ENCODE measurements at places on chromosomes 1 and 21.

GRCh38 chr1:213067352-213067751, 16.3 kb downstream of the RPS6KC1 start:
- no peak for DNase-seq

DNA sequence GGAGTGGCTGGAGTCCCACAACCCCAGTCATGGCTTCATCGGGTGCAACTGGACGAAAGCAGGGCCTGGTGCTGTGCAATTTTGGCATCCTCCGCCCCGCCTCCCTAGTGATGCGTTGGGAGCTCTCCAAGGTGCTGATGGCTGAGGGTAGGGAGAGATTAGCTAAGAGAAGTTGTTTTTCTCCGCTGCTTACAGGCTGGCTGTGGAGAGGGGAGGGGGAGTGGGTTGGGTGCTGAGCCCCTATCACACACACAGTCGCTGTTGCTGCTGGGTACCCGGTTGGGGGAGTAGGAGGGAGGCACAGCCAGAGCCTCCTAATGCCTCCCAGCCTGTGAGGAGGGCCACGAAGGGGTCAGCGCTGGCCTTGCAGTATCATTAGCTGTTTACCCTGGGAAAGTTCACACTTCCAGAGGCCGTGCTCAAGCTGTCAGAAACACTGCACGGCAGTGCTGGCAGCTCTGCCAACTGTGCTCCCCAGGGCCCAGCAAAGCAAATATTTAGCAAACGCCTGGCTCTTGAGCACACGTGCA, 110.0 kb downstream of the GRIK3 start:
- DNase-seq: peak; percentile 42

- DNase-seq: peak; percentile 66
Observed at GRCh38 chr21:35697321-35697808, 363.0 kb downstream of the SETD4 start.

- DNase-seq: no peak
Observed at GRCh38 chr1:18707696-18708257, 77.1 kb downstream of the PAX7 start.

DNA sequence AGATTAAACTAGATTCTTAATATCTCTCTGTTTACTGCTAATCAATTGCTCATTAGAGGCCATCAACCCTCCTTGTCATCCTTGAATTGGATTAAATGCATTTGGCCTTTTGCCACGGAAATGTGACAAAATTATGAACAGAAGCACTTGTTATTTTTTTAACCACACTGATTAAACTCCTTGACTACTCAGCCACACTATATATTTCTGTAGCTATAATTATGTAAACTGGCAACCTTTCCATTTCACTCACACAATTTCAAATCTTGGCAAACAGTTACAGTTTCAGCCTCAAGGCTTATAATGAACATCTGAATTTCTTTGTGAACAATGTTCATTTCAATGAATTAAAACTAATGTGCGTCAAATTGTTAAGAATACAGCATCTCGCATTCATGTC, 10.1 kb downstream of the ADAMTS5 start:
- no peak for DNase-seq

DNA sequence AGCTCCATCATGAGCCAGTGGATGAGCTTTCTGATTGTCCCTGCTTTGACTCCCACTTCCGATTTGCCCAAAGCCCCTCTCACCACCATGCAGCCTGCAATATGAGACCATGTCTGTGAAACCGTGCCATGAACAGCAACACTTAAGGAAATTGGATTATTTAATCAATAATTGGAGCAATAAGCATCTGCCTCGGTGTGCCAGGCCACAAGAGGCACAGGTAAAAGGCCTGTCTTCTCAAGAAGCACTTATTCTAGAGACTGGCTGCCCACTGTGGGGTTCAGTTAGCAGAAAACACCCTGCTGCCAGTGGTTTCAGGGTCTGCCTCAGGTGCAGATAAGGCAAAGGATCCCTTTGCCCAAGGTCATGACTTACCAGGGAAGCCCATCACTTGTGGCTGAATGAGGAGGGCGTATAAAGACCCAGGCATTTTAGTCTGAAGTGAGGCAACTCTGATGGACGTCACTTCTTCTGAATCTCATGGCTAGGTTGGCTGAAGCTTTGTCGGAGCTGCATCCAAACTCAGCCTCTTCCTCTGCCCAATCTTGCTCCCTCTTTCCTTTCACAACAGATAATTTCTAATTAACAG, 7.1 kb upstream of the CHI3L2 start:
- DNase-seq: no peak

- no peak for DNase-seq
Observed at GRCh38 chr1:17149771-17150170, 30.5 kb upstream of the PADI2 start.

DNA sequence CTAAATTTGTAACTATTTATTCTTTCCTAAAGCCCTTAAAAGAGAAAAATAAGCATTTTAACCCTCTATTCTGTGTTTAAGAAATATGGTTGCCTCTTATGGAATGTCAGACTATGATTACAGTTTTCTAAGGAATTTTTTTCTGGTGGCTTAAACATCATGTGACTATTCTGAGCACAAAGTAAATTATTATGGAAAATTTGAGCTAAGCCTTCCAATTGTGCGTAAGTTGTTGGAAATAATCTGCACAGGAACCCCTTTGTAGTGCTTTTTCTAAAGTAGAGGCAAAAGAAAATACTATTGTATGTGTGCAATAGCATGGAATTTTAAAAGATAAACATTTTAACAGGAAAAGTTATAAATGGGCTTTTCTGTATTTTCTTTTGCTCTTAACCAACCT, 254.8 kb downstream of the PBX1 start:
- DNase-seq: no peak

- no peak for DNase-seq
Observed at GRCh38 chr21:34825948-34826548, 157.3 kb downstream of the CLIC6 start.

GRCh38 chr1:150233359-150234308, 2.3 kb downstream of the ANP32E start:
- DNase-seq: no peak

- peak; percentile 94 for DNase-seq
Observed at GRCh38 chr1:25743164-25744139, 56.5 kb upstream of the SELENON start.

DNA sequence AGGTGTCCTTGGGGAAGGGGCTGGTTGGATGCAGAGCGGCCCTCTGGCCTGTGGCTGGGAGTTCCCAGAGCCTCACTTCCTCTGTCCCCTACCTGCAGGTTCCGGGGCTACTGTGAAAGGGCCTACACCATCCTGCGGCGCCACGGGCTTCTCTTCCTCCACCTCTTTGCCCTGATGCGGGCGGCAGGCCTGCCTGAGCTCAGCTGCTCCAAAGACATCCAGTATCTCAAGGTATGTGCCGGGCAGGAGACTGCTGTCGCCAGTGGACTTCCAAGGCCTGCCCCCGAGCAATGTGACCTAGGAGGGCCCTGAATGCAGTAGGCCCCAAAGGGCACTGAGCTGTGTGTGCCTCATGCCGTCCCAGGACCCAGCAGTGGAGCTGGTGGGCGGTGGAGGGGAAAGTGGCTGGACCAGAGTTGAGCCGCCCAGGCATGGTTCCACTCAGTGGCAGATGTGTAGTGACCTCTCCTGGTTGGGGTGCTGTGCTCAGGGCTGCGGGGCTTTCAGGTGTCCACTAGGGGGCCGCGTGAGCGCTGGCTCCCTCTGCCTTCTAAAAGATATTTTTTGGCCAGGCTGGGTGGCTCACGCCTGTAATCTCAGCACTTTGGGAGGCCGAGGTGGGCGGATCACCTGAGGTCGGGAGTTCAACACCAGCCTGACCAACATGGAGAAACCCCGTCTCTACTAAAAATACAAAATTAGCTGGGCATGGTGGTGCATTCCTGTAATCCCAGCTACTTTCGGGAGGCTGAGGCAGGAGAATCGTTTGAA, 73.4 kb downstream of the PIK3CD start:
- DNase-seq: peak; percentile 50

DNA sequence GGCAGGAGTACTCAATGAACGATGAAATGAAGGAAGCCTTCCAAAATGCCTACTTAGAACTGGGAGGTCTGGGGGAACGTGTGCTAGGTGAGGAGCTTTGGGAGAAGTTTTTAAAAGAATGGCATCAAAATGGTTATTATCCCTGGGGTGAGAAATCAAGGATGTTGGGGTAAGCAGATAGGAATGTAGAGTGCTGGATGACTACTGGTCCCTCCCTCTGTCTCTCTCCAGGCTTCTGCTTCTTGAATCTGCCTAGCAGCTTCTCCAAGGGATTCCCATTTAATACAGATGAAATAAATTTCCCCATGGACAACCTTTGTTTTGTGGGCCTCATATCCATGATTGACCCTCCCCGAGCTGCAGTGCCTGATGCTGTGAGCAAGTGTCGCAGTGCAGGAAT, 19.0 kb upstream of the CASQ1 start:
- no peak for DNase-seq

GRCh38 chr21:15005391-15005790, 59.4 kb downstream of the NRIP1 start:
- DNase-seq: no peak

- DNase-seq: no peak
Observed at GRCh38 chr1:59353453-59353852, 56.6 kb downstream of the FGGY start.

GRCh38 chr1:205658943-205659581, 21.2 kb downstream of the SLC45A3 start:
- DNase-seq: peak; percentile 81

DNA sequence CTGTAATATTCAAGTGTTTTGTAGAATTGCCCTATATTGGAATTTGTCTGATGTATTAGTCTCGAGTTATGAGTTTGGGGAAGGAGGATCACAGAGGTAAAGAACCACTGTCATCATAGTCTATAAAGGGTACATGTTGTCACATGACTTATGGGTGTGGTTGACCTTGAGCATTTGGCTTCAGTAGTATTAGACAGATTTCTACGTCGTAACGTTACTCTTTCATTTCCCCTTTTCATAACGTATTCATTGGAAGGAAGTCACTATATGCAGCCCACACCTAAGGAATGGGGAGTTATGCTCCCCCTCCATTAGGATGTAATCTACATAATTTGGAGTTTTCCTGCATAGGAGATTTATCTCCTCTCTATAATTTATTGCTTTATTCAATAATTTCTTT, 110.1 kb upstream of the VAV3 start:
- no peak for DNase-seq

DNA sequence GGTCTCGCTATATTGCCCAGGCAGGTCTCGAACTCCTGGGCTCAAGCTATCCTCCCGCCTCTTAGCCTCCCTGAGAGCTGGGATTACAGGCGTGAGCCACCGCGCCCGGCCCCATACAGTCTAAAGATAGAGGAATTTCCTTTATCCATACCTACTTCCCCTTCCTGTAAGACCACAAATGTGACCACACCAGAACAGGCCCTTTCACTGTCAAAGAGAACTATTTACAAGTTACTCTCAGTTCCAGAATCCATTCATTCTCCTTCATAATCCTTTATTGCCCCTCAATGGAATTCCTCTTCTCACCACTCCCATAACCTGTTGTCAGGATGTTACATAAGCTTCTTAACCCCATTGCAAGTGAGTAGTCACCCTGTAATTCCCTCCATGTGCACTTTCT, 26.3 kb upstream of the SLC5A9 start:
- no peak for DNase-seq

DNA sequence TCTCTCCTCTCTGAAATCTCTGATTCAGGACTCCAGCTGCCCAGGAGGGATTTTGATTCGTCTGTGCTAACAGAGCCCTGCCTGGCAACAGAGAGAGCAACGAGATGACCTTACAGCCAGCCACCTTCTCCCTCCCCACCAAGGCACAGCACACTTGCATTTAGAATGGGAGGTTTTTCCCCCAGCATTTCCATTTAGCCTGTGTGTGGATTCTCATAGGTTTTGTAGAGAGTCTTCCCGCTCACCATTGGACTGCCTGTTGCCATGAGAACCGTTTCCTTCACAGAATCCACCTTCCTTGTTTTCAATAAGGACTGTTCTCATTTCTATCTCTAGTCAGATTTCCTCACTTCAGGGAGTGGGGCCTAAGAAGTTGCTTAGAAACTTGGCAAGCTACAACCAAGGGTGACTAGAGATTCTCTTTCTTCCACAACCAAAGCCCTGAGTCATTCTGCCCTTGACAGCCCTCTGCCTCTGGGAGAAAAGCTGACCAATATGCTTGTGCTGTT, 5.8 kb upstream of the IKBKE start:
- DNase-seq: no peak

DNA sequence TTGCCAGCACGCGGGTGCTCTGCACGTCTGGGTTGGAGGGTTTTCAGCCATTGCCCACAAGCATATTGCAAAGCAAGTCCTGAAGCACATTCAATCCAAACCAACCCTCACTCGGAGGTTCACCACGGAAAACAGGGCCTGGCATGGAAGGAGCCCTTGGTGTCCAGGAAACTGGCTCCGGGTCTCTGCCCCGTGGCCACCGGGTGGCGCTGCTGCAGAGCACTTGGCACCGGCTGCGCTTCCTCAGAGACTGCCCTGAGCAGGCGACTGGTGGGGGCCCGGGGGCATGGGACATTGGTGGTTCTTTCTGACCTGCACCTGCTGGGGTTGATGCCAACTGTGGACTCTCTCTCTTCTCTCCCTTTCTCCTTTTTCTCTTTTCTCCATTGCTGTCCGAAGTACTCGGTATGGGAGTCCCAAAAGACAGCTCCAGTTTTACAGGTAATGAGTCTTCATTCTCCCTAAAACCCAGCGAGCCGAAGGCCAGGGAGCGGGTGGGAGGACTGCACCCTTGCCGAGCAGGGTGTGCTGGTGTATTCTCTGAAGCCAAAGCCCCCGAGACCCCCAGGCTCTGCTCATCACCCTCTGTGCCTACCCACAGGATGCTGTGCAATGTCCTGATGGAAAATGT, 4.1 kb upstream of the KCNAB2 start:
- no peak for DNase-seq
